Stimulated activated CD4-positive, alpha-beta T cell treated with anti-CD3 and anti-CD28 coated beads, Interleukin-4, amount 100 ng/mL, for 1 hour (primary cell): ENCODE measurements at places on chromosomes 4 and X.

DNA sequence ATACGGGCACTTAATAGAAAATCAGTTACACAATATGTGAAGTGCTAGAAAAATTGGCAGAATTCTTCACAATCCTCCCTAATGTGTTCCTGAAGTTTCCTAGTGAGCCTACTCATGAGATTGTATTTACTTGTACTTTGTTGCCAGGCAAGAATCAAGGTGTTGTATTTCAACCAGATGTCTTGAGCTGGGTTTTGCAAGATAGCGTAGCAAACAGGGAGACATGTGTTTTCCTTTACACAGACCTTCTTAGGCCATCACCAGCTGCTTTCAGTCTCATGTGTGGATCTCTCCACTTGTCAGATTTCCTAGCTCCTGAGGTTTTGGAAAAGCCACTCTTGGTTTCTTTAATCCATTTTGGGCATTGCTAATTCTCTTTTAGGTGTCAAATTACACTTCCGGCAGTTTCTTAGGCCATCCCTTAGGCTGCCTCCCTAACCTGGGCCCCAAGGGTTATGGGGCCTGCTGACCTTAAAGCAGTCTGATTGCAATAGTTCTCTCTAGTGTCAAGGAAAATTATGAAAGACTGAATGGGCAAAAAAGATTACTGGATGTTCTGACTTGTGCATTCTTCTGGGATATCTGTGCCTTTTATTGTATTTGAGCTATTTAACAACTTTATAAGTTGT, 12.2 kb upstream of the EDA start:
- DNase-seq: no peak

DNA sequence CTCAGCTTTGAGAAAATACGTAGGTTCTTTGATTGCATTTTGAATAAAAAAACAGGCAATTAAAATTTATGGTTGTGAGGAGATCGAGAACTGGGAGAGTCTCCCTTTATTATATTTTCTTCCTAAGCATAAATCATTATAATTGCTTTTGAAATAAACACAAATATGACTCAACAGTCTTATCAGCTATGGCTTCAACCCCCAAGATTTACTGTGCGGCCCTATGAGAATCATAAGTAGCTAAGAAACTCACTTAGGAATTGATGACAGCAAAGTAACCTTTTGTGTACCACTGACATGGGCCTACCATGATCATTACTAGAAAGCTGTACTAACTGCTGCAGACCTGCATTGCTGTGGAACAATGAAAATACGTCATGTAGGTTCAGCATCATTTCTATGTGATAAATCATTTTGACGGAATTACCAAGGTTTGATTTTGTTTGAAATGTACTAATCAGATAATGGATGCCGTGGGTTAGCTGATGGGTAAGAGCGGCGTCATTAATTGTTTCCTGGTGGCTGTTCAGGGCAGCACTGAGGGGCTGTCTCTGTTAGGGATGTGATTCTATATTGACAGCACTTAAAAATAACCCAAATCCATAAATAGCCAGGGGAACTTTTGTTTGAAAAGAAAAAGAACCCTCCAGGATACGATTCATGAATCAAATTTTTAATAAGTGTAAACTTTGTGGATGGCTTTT, 51.5 kb upstream of the GPRIN3 start:
- DNase-seq: no peak

DNA sequence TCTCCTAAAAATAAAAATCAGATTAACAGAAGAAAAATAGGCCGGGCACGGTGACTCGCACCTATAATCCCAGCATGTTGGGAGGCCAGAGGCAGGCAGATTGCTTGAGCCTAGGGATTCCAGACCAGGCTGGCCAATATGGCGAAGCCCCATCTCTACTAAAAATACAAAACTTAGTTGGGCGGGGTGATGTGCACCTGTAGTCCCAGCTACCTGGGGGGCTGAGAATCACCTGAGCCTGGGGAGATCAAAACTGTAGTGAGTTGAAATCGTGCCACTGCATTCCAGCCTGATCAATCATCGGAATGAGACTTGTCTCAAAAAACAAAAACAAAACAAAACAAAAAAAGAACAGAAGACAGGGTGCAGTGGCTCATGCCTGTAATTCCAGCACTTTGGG, 32.8 kb upstream of the NOCT start:
- no peak for DNase-seq

DNA sequence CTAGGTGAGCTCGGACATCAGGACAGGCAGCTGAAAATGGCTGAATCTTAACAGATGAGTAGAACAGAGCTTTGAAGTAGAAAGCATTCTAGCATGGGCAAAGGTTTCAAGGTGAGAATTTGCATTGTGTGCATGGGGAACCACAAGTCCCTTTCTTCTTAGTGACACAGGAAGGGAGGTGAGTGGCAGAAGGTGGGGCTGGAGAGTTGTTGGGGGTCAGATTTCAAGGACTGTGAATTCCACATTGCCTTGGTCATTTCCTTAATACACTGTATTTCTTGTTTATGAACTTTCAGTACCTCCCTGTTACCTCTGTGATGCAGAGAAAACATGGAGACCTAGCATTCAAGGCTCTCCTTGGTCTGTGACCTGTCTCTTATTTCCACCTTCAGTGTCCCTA, 4.1 kb downstream of the APEX2 start:
- no peak for DNase-seq
